ENCODE measurements at places on chromosomes 16 and 17.

GRCh38 chr17:48378238-48378637 is 51.8 kb downstream of the SKAP1 start:
- no peak for DNase-seq

DNA sequence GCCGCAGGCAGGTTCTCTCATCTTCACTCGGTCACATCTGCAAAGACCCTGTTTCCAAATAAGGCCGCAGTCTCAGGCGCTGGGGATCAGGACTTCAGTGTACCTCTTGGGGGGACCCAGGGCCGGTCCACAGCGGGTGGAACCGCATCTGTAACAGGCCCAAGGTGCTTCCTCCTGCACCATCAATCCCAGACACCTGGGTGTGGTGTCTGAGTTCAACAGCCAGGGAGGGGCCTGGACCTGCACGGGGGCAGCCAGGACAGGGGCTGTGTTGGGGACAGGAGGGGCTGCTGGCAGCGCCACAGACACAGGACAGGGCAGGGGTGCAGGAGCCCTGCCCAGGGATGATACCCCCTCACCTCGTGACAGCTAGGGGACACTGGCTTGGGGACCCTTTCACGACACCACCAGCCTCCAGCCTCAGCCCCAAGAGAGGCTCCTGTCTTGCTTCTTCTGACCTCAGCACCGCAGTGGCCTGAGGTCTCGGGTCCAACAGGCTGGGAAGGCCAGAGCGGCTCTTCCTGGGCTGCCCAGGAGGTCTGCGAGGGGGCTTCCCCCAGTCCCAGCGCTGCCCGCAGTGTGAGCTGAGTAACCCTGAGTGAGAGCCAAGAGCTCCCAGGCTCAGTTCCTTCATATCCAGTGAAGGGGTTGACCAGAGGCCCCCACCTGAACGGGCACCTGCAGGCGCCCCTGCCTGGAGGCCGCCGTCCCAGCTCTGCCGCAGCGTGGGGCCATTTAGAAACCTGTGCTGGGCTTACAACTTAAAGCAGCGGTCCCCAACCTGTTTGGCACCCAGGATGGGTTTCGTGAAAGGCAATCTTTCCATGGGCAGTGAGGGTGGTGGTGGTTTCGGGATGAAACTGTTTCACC is 30.7 kb upstream of the BAHCC1 start:
- DNase-seq, result no peak

- DNase-seq, result no peak
Observed at GRCh38 chr17:27855454-27855853, 37.7 kb downstream of the LYRM9 start.

GRCh38 chr16:50273888-50274325 is 7.6 kb downstream of the ADCY7 start:
- no peak for DNase-seq

- no peak for DNase-seq
Observed at GRCh38 chr17:66950886-66951604, 13.5 kb upstream of the CACNG4 start.

- DNase-seq, result no peak
Observed at GRCh38 chr17:13222975-13223374, 205.1 kb upstream of the ELAC2 start.

- no peak for DNase-seq
Observed at GRCh38 chr16:66740010-66740409, 11.4 kb downstream of the DYNC1LI2 start.

DNA sequence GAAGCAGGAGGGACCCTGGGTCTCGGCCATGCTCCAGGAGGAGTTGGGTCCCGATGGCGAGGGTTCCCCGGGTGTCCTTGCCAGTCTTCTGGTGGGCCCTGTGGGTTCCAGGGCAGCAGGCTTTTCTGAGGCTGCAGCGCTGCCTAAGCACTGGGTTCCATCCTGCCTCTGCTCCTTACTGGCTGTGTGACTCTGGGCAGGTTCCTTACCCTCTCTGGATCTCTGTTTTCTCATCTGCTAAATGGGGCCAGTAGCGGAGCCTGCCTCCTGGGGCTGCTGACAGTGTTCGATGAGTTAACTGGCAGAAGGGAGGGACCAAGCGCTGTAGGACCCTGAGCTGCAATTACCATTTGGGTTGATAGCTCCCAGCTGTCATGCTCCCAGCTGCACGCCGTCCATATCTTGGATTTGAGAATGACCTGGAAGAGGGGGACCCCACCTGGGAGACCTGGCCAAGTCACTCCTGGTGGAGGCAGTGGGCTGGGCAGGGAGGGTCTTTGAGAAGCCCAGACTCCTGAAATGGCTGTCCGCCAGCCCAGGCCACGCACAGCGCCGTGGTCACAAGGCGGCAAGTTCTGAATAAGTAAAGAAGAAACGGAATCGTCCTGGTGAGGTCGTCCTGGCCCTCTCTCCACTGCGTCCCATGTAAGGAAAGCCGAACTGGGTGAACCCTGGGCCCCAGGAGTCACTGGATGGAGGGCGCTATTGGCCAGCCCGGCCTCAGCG is 47.2 kb upstream of the GSE1 start:
- DNase-seq, result no peak

DNA sequence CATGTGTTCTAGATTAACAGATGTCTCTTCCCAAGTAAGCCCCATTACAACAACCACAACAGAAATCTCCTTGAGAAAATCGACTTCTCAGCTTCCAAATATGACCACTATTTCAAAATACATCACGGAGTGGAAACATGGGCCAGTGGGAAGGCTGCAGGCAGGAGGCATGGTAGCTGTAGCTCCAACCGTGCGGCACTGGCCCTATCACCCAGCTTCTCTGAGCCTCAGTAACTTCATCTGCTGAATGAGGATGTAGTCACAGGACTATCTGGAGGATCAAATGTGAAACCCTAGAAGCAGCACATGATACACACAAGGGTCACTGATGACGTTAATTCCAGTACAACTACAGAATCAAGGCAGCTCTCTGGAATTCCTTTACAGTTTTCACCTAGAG is 112.2 kb downstream of the VPS53 start:
- DNase-seq, result no peak

- no peak for DNase-seq
Observed at GRCh38 chr17:17359271-17359670, 56.1 kb downstream of the NT5M start.

Data from cortex of kidney (tissue), 1 donor.